ENCODE measurements at places on chromosomes 5 and 9.

- DNase-seq, result no peak
Measured at GRCh38 chr5:54834121-54834842, 151.1 kb downstream of the ESM1 start.

DNA sequence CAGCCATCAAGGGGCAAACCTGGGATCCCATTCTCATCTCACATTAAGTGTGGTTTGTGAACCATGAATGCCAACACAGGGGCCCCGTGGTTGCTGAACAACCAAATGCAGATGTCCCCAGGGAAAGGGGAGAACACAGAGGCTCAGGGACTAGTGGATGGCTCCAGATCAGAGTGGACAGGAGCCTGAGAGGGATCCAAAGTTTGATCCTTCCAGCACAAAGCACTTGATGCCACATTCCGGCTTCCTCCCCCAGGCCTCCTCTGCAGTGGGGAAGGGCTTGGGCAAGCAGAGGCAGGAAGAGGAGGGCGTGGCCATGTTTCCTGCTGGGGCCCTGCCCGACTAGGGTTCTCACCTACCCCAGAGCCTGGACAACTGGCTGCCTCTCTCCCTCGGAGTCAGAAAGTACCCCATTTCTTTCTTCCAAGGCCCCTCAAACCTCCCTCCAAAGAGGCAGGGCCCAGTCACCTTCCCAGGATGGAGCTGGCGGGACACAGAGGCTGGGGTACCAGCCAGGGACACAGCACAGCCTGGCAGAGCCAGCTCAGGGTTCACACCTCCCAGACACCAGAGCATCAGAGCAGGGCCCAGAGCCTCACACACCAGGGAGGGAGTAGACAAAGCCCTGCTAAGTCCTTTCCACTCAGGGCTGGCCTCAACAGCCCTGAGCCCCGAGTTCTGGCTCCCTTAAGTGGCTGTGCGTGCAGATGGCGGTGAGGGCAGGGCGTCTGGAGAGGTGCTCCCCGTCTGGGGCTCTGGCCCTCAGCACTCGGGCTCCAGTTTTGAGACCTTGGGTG is 4.3 kb upstream of the RNF44 start:
- no peak for DNase-seq

DNA sequence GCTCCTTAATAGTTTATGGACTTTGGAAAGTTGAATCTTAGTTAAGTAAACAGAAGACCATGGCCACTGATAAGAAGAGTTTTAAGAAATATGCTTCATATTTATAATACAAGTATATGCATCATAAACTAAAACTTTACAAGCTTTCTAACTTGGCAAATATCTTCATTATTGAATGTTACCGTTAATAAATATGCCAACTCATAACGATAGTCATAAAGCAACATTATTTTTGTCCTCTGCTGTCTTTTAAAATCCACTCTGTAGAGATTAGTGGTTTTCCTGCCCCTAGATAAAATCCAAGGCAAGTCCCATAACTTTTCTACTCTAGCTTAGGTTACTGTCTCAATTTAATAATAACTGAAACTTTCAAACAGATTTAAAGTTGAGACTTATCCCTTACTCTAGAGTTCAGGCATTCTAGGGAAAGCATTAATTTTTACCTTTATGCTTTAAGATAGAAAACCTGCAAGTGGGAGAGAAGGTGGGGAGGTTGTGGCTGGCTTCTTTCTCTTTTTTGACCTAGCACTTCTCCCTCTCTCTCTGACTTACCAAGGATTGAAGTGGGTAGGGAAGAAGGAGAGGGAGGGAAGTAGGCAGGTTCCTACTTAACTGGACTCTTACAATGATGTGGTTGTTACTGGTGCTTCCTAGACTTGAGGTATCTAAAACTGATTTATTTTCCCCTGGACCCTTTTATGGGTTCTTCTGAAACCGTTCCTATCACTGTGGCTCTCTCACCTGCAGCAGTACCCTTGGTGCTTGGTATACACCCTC is 29.6 kb downstream of the RNF145 start:
- no peak for DNase-seq

- DNase-seq, result no peak
Measured at GRCh38 chr5:90881626-90882150, 323.1 kb downstream of the ADGRV1 start.

- DNase-seq, result peak; percentile 88
Measured at GRCh38 chr5:136028782-136029742, at the start of gene TGFBI. Gene TGFBI, plus strand, starts transcription at chr5:136028988. Its CDS starts 68 bp downstream, at chr5:136029056.
